ENCODE measurements at places on chromosomes 16 and 17. TPM values are rescaled to one million over a fixed set of nuclear protein-coding genes. Genes with fewer than 3 reads are reported as not detected.
A peak's percentile ranks its signal among the peaks of the same experiment; 100 is the strongest.

HEXD gene
- total RNA-seq: 4.9 TPM

TMEM204 gene
- total RNA-seq: 1.1 TPM

DNA sequence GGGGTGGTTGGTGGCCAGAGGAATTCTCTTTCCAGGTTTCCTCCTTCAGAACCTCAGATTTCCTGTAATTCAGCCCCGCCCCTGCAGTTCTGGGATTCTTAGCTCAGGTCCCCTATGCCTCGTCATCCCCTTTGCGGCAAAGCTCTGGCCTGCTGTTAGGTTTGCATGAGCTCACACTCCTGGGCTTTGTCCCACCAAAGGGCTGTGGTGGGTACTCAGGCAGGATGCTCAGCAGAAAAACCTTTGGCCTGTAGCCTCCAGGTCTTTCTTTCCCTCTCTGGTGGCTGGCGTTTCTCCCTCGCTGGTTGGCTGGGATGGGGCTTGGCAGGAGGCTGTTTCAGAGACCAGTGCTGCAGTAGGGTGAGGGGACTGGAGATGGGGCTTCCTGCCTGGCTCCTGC is 9.6 kb upstream of the PLEKHG4 start:
- peak; percentile 93 for DNase-seq

DNA sequence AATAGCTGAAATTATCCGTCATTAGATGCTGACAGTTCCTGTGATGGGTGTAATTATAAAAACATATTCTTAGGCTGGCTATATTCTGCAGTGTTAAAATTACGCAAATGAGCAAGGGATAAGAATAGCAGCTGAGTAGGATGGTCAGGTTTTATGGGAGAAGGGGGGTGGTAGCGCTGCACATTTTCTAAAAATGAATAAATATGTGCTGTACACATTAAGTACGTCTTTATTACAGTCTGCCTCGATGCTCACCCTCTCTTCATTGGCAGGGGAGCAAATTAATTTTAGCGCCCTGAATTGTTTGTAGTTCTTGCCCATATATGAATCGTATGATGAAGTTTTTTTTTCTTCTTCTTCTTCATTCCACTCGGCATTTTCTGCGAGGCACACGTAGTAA is 244.2 kb downstream of the SNX29 start:
- no peak for DNase-seq

DNA sequence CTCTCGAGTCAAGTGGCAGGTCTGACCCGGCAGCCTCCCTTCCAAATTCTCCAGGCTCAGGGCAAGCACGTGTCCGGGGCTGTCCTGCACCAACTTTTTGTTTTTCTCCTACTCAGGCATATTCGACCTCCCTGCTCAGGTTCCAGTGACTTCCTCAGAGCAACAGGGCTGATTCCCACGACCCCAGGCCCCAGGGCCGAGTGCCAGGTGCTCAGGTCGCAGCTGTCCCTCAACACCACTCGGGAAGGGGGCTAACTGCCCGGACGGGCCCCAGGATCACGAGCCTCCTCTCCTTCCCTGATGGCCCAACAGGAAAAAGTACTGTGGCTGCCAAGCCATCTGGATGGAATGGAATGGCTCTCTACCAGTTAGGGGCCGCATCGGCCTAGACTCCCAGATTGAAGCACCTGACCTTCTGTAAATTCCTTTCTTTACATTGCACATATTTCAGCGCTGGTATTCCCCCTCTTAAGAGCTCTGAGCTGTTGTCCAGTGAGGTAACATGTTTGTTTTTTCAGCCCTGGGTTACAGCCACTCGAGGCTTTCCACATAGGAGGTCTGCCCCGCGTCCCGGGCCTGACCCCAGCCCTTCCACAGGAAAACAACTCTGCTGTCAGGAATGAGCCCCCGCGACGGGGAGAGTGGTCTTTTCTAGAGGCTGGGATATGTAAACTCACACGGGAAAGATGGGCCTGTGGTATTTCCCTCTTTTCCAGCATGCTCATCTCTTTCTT is 25.0 kb downstream of the NXN start:
- peak; percentile 79 for DNase-seq

SULT1A4 gene
- total RNA-seq: 4.4 TPM

GRCh38 chr17:48600244-48601098 is 4.3 kb downstream of the HOXB6 start:
- no peak for DNase-seq

YBX2 gene
- total RNA-seq: 0.15 TPM

DNA sequence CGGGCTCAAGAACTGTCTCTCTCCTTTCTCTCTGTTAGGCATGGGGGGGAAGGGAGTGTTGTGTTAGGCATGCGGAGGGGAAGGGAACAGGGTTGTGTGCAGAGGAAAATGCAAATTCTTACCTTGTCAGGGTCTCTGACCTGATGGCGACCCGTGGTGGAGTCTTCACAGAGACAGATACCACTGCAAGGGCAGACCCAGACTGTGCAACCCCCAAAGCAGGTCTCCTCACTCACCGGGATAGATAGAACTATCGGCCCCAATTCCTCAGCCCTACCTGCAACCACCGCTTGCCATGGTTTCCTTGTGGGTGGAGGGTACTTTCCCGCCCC is 9.6 kb upstream of the MPP2 start:
- DNase-seq: no peak

GRCh38 chr17:74607221-74607620 is 15.1 kb upstream of the CD300LD start:
- DNase-seq: no peak

GRCh38 chr16:1441391-1441829 is 2.9 kb downstream of the CCDC154 start:
- no peak for DNase-seq

DNA sequence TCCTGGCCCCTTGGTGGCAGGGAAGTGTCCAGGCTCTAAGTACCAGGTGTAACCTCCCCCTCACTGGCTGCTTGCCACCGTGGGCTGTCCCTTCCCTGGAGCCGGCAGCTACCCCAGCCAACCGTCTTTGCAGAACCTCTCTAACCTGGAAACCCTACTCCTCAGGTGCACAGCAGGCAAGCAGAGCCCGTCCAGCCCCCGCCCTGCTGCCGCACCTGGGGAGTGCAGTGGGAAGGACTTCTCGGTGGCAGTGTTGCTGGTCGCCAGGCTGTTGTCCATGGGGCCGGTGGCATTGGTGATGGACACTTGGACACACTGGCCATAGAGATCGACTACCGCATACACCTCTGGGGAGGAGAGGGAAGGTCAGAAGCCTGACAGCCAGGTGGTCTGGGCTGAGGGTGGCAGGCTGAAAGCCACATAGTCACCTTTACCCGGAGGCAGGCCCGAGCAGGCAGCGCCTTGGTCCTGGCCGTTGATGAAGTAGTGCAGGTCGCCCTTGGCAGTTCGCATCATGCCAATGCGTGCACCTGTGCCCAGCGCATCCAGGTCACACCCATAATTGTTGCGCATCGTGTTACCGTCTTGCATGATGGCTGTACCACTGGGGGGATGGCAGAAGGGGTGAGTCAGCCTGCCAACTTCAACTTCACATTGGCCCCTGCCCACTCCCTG is 6.5 kb downstream of the NEURL4 start:
- DNase-seq: no peak

KCNJ12 gene
- 2.8 TPM for total RNA-seq

- DNase-seq: no peak
These were observed 23.8 kb downstream of the MPP3 start for GRCh38 chr17:43809121-43809520.

GRCh38 chr17:54948380-54948779 is 20.1 kb downstream of the COX11 start:
- peak; percentile 82 for DNase-seq

Measured in Daoy (cell line).